ENCODE measurements at places on chromosomes 5 and 9.

- no peak overlapping the region for H3K27ac ChIP-seq
- DNase-seq, result no peak
- H3K36me3 ChIP-seq, result no peaks in the 10 kb centered on the region
- H3K4me3 ChIP-seq, result no peak overlapping the region
- no peaks in the 10 kb centered on the region for H3K4me1 ChIP-seq
These were observed 15.1 kb downstream of the LPAR1 start for GRCh38 chr9:111023128-111023527.

DNA sequence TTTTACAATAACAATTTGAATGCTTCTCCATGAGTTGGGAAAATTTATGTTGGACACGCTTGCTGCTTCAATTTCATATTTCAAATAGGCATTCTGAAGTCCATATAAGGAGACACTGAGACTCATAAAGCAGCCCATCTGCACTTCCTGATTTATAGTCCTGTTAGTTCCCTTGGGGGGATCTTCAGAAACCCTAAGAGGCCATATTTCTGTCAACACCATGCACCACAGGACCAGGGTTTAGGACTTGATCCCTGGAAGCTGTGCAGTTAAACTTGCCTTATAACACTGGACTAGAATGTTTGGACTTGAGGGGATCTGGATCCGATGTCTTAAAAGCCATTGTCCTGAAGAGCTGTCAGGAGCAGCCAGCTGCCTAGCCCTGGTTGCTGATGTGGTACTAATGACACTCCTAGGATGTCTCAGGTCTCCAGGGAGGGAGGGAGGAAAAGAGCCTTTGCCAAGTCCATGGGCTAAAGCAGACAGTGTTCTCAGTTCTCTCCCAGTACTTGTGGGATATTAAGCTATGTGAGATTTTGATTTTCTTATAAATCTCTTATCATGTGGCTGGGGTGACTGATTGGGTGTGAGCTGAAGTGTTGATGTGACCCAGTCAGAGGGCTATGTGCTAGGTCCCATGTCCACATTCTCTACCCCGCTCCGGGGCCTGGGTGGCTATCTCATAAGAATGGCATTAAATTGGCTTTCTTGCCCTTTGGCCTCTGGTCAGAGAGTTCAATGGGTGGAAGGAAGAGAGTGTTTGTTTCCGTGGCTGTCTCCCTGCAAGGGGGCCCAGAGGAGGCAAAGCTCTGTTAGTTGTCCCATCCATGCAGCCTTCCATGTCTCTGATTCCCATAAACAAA, 399.8 kb downstream of the OSTF1 start:
- H3K27me3 ChIP-seq, result no peaks in the 10 kb centered on the region
- no peak overlapping the region for H3K4me3 ChIP-seq
- H3K4me1 ChIP-seq, result no peaks in the 10 kb centered on the region
- no peaks in the 10 kb centered on the region for H3K36me3 ChIP-seq
- H3K27ac ChIP-seq, result no peak overlapping the region

- H3K4me1 ChIP-seq, result no peaks in the 10 kb centered on the region
- DNase-seq, result no peak
- no peak overlapping the region for H3K4me3 ChIP-seq
- H3K27me3 ChIP-seq, result no peaks in the 10 kb centered on the region
- H3K27ac ChIP-seq, result no peak overlapping the region
- H3K36me3 ChIP-seq, result no peaks in the 10 kb centered on the region
These were observed 287.7 kb upstream of the DAP start for GRCh38 chr5:11048760-11049159.

DNA sequence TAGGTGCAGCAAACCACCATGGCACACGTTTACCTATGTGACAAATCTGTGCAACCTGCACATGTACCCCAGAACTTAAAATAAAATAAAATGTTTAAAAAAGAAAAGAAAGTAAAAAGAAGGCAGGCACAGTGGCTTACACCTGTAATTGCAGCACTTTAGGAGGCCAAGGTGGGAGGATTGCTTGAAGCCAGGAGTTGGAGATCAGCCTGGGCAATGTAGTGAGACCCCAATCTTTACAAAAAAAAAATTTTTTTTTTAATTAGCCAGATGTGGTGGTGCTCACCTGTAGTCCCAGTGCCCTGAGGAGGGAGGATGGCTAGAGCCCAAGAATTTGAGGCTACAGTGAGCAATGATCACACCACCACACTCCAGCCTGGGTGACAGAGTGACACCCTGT, 12.5 kb upstream of the LHFPL2 start:
- H3K4me1 ChIP-seq, result no peaks in the 10 kb centered on the region
- peaks cover 25% of the 10 kb centered on the region for H3K27me3 ChIP-seq
- H3K27ac ChIP-seq, result no peak overlapping the region
- H3K4me3 ChIP-seq, result no peak overlapping the region
- no peaks in the 10 kb centered on the region for H3K36me3 ChIP-seq

DNA sequence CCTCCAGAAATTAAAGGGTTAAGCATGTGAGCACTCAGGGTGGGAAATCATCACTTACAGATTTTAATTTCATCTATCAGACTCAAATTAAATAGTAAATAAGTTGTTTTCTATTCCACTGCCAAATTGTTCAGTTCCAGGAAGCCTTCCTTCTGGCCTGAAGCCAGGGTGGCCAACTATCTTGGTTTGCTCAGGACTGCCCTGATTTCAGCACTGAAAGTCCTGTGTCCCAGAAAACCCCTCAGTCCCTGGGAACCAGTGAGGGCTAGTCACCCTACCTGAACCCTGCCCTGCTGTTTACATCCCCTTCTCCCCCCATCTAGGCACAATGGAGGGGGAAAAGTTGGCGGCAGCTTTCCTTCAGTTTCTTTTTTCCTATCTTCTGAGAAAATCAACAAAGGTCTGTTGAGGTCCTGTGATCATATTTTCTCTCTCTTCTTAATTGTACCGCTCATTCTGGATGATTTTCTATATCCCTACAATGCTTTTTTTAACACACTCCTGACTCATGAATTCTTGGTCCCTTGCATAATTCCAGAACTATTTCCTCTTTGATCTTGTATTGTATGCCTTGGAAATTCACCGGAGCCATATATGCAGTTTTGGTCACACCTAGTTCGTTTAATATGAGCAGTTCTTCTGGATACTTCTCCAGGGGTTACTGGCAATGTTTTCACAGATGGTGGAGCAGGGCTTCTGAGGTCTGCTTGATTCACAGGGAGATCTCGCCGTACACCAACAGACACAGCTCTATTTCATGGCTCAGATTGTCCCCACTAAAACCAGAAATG, 103.8 kb downstream of the MAP1B start:
- H3K36me3 ChIP-seq, result no peaks in the 10 kb centered on the region
- peaks cover 5% of the 10 kb centered on the region for H3K27me3 ChIP-seq

DNA sequence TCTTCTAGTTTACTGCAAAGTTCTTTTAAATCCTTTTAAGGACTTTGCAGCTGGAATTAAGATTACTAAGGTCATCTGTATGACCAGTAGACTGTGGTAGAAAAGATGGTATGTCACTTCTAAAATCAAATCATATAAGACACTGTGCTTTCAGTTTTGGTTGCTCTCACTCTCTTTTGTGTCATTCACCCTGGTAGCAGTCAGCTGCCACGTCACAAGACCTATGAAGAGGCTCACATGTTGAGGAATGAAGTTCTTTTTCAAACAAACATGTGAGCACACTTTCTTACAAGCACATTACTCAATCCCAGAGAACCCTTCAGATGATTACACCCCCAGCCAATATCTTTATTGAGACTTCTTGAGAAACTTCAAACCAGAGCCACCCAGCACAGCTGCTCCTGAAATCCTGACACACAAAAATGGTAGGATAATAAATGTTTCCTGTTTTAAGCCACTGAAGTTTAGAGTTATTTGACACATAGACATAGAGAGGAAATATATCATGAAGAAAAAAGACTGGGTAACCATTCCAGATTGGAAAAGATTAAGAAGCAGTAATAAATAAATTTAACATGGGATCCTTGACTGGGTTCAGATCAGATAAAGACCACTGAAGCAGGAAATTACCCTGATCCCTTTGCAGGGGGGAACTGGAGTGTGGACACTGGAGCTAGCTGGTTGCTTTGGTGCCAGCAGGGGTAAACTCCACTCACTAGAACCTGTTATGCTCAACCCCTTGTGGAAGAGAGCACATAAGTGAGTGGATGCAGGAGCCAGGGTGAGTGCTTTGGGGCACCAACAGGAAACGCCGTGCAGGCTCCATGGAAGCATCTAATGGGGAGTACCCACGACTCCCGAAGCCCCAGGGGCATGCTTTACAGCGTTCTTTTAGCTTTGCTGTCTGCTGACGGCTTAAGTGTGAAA, 64.1 kb downstream of the SLCO4C1 start:
- peaks cover 6% of the 10 kb centered on the region for H3K27me3 ChIP-seq
- no peaks in the 10 kb centered on the region for H3K36me3 ChIP-seq
- DNase-seq, result peak; percentile 9

DNA sequence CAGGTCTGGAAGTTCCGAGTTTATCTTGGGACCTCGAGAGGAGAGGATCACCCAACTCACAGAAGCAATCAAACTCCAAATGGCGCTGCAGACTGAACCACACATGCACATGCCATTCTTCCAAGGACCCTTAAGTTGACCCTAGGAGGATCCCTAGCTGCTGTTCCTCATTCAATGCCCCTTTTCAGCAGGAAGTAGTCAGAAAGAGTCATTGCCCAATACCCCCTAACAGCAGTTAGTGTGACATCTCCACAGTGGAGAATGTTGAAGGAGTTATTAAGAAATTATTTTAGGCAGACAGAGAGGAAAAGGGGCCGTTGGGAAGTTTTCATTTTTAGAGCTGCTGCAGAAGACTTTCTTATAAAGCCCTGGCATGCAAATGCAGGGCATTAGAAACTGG, 229.9 kb upstream of the DAB2 start:
- no peak overlapping the region for H3K4me3 ChIP-seq
- H3K27me3 ChIP-seq, result peaks cover 20% of the 10 kb centered on the region
- DNase-seq, result no peak
- peaks cover 32% of the 10 kb centered on the region for H3K4me1 ChIP-seq
- no peak overlapping the region for H3K27ac ChIP-seq

DNA sequence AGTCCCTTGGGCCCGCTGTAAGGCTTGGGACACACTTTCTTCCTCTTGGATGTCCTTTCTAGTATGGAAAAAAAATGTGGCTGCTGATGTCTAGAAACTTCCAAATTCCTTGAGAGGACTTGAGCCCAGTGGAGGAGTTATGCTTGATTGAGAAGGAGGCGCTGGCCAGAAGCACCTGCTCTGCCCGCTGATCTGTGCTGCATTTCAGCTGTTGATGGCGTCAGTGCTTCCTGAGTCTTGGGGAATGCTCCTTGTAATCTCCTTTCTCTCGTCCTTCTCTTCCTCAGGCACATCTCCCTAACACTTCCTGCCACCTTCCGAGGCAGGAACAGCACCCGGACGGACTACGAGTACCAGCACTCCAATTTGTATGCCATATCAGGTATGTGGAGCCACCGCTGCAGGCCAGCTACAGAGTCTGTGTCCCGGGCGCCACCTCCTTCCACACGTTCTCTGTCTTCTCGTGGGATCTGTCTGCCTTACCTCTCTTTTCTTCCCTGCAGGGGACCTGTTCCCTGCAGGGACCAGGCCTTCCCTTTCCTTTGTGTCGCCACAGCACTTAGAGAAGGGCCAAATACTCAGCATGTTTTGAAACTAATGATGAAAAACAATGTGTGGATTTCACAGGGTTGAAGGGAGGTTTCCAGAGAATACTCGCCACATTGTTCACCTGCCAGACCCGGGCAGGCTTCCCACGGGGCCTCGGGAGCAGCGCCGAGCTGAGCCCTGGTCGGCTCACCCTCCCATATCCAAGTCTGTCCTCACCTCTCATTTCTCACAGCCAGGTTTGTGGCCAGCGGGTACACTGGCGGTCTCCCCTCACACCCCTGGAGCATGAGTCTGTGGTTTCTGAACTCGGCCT, 95.2 kb downstream of the MVB12B start:
- H3K4me3 ChIP-seq, result no peak overlapping the region
- H3K27me3 ChIP-seq, result peaks cover 38% of the 10 kb centered on the region
- H3K27ac ChIP-seq, result no peak overlapping the region
- DNase-seq, result no peak
- H3K36me3 ChIP-seq, result no peaks in the 10 kb centered on the region

GRCh38 chr9:135166565-135166964, 79.1 kb downstream of the OLFM1 start:
- no peaks in the 10 kb centered on the region for H3K4me1 ChIP-seq
- H3K36me3 ChIP-seq, result no peaks in the 10 kb centered on the region
- no peak overlapping the region for H3K27ac ChIP-seq
- H3K4me3 ChIP-seq, result no peak overlapping the region
- DNase-seq, result no peak

- no peaks in the 10 kb centered on the region for H3K36me3 ChIP-seq
- DNase-seq, result no peak
- H3K4me1 ChIP-seq, result no peaks in the 10 kb centered on the region
- H3K4me3 ChIP-seq, result no peak overlapping the region
- no peaks in the 10 kb centered on the region for H3K27me3 ChIP-seq
- H3K27ac ChIP-seq, result no peak overlapping the region
These were observed 83.7 kb downstream of the ADAMTS2 start for GRCh38 chr5:179261301-179262125.

DNA sequence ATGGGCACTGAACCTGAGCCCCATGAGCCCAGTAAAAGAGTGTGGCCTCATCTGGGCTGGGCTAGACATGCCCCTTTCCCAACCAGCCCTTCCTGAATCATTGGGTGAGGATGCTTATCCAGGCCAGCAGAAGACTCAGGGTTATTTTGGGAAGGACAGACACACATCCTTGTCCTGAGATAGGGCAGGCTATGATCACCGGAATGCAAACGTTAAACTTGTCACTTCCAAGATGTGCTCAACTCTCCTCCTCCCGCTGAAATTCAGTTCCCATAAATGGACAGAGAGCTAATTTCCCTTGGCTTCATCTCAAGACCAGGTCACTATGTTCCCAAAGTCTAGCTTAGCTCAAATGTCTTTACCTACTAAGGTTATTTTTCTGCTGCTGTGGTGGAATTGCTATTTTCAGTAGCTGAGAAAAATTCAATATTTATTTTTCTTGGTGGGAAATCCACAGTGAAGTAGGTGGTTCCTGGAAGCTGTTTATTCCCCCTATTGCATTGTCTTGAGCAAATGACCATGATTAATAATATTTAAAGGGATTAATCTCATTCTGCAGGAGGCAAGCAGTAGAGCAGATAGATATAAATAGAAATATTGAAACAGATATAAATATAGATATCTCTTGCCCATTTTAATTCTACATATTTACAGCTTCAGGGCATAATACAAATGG, 70.0 kb downstream of the NXNL2 start:
- peaks cover 17% of the 10 kb centered on the region for H3K27me3 ChIP-seq
- no peak overlapping the region for H3K4me3 ChIP-seq
- DNase-seq, result no peak
- H3K36me3 ChIP-seq, result no peaks in the 10 kb centered on the region
- H3K27ac ChIP-seq, result no peak overlapping the region

- H3K4me3 ChIP-seq, result no peak overlapping the region
- no peak overlapping the region for H3K27ac ChIP-seq
- DNase-seq, result no peak
- H3K4me1 ChIP-seq, result peaks cover 6% of the 10 kb centered on the region
- H3K27me3 ChIP-seq, result peaks cover 3% of the 10 kb centered on the region
These were observed 10.8 kb downstream of the S1PR3 start for GRCh38 chr9:89001917-89002540.

- no peak overlapping the region for H3K4me3 ChIP-seq
- H3K27me3 ChIP-seq, result peaks cover 56% of the 10 kb centered on the region
- no peak for DNase-seq
- no peaks in the 10 kb centered on the region for H3K36me3 ChIP-seq
- peaks cover 12% of the 10 kb centered on the region for H3K4me1 ChIP-seq
- no peak overlapping the region for H3K27ac ChIP-seq
These were observed 2.5 kb downstream of the LPAR1 start for GRCh38 chr9:111035543-111036428.
